ENCODE measurements at places on chromosomes 12 and 14.

- H3K4me1 ChIP-seq = peaks cover 39% of the 10 kb centered on the region
- H3K27me3 ChIP-seq = no peaks in the 10 kb centered on the region
- DNase-seq = no peak
- peak overlapping the region; percentile 96 for H3K4me3 ChIP-seq
- H3K36me3 ChIP-seq = peaks cover 90% of the 10 kb centered on the region
- peak overlapping the region; percentile 98 for H3K27ac ChIP-seq
Observed at GRCh38 chr14:21384494-21384851, 654 bp upstream of the SUPT16H start.

DNA sequence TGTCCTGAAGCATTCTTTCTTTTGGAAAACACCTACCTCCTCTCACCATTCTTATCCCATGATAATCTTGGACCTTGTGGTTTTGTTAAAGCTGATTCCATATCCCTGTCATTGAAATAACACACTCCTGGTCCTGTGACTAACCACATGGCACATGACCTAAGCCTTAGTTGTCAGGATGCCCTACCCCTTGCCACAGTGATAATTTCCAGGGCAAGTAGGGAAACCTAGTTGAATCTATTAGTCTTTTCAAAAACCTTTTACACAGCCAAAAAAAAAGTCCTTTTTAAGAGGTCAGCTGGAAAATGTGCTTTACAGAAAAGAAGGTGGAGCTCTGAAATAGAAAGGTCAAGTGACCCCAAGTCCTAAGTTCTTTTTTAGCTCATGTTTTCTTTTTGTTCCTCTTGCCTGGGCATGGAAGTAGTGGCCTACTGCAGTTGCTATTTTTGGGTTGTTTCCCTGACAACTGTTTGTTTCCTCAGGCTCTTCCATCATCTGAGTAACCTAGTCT lies 608.4 kb downstream of the LRFN5 start:
- H3K36me3 ChIP-seq = no peaks in the 10 kb centered on the region
- no peak overlapping the region for H3K4me3 ChIP-seq
- H3K4me1 ChIP-seq = no peaks in the 10 kb centered on the region

- peaks cover 88% of the 10 kb centered on the region for H3K4me1 ChIP-seq
- no peaks in the 10 kb centered on the region for H3K36me3 ChIP-seq
- H3K27ac ChIP-seq = peak overlapping the region; percentile 98
- H3K4me3 ChIP-seq = peak overlapping the region; percentile 58
Observed at GRCh38 chr12:68450947-68451260, 118.7 kb upstream of the MDM1 start.

DNA sequence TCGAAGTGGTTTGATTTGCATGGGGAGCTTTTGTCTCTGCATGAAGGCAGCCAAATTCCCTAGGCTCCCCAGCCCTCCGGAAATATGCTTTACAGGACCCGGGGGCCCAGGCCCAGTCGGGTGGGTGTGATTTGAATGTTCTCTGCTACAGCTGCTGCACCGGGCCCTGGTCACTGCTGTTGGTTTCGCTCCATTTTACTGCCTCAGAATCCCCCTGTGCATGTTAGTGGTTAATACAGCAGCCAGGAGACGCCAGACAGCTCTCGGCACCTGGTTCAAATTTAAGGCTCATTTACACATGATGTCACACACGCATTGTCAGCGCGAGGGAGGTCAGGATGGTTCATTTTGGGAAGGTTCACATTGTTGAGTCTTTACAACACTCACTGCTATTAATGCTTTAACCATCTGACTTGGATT lies 99.6 kb downstream of the SLC38A6 start:
- H3K27ac ChIP-seq = no peak overlapping the region
- H3K4me1 ChIP-seq = no peaks in the 10 kb centered on the region
- H3K27me3 ChIP-seq = no peaks in the 10 kb centered on the region
- no peak for DNase-seq
- no peak overlapping the region for H3K4me3 ChIP-seq

- H3K27ac ChIP-seq = no peak overlapping the region
- no peak for DNase-seq
- peaks cover 22% of the 10 kb centered on the region for H3K27me3 ChIP-seq
- no peak overlapping the region for H3K4me3 ChIP-seq
- no peaks in the 10 kb centered on the region for H3K4me1 ChIP-seq
Observed at GRCh38 chr14:34368115-34368970, 93.7 kb downstream of the SPTSSA start.

GRCh38 chr14:67335781-67336180 lies 23.8 kb downstream of the ATP6V1D start:
- no peak for DNase-seq
- peaks cover 88% of the 10 kb centered on the region for H3K36me3 ChIP-seq

DNA sequence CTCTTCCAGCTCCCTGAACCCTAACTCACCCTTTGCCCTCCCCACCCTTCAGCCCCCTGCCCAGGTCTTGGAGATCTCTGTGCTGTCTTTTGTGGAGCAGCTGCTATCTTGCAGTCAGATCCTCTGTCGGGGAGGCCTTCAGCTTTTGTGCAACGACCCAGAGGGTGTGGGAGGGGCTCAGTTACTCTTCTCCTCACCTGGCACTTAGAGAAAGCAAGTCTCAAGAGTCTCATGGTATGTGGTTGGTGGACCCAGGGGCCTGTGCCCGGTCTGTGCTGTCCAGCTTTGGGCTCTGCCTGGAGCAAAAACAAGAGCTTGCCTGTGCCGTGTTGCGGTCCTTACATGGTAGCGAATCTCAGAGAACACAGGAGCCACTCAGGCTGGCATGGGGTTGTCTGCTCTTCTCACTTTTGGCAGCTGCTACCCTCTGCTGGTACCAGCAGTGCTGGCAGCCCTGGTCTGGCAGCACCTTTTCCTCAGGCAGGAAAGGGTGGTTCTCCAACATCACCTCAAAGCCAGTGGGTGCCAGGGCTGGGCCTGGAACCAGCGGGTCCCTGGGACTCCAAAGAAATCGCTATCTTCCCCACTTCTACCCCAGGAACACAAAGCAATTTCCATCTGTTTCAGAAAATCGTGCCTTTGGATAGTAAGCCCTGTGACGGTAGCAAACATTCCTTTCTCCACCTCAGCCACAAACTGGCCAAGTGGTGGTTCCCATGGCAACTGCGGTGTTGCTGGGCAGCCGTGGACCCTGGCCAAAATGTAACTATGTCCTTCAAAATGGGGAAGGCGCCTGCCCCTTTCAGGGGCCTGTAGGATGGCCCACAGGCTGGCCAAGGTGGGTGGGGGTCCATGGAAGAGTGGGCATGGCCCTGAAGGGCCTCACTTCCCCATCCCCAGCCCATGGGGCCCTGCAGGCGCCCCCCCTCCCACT lies 90.0 kb downstream of the RIN3 start:
- H3K4me3 ChIP-seq = no peak overlapping the region
- peaks cover 2% of the 10 kb centered on the region for H3K36me3 ChIP-seq
- H3K4me1 ChIP-seq = peaks cover 31% of the 10 kb centered on the region

- no peak for DNase-seq
- no peak overlapping the region for H3K4me3 ChIP-seq
- H3K27me3 ChIP-seq = peaks cover 6% of the 10 kb centered on the region
- H3K4me1 ChIP-seq = no peaks in the 10 kb centered on the region
- no peaks in the 10 kb centered on the region for H3K36me3 ChIP-seq
- no peak overlapping the region for H3K27ac ChIP-seq
Observed at GRCh38 chr12:116892349-116893140, 11.3 kb upstream of the HRK start.

DNA sequence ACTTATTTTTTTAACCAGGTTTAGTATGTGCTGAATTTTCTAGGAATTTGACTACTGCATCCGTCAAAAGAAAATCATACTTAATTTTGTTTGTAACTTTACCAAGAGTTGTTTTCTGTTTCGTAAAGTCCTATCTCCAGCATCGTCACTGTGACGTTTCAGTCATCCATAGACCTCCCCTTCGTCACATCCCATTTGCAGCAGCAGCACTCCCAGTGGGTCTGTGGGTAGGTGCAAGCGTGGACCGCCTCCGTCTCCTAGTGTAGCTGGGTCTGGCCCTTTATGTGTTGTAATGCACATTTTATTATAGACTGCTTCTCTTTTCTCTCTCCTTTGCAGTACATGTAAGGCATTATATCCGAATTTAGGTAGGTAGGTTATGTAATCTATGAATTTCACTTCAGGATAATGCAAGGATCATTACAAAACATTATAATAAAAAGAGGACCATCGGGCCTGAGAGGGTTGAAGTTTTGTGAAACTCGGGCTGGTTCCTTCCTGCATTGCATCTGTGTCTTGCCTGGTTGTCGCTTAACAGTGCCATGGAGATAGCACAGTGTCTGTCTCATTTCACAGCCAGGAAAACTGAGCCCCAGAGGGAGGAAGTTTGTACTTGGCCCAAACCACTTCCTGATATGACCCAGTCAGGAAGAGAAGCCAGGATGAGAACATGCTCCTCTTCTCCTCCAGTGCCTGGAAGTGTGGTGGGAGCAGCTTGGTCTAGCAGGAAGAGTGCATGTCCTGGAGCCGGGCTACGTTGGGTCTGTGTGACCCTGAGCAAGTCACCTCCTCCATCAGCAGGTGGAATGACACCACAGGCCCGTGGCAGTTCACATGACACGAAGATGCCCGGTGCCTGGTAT lies 41.3 kb downstream of the EVL start:
- H3K27ac ChIP-seq = peak overlapping the region; percentile 93
- no peaks in the 10 kb centered on the region for H3K27me3 ChIP-seq
- peak; percentile 63 for DNase-seq

DNA sequence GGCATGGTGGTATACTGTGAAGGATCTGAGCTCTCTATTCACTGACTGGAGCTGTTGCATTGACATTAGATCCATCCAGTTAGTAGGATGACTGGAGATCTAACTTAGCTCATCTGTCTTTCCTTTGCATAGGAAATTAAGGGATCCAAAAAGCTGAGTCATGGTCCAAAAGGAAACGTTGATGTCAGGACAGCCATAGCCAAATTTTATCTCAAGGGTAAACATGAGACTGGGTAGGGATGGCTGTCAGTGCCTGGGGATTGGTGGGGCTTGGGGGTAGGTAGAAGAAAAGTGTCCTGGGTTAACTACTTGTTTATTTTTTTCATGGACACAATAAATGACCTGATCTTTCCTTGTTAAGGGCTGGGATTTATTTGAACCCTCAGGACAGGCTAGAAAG lies 4.6 kb downstream of the FAM177A1 start:
- H3K4me1 ChIP-seq = peaks cover 23% of the 10 kb centered on the region
- peak overlapping the region; percentile 7 for H3K27ac ChIP-seq
- no peak overlapping the region for H3K4me3 ChIP-seq

- no peaks in the 10 kb centered on the region for H3K27me3 ChIP-seq
- DNase-seq = no peak
- H3K4me1 ChIP-seq = no peaks in the 10 kb centered on the region
- H3K36me3 ChIP-seq = no peaks in the 10 kb centered on the region
- no peak overlapping the region for H3K27ac ChIP-seq
Observed at GRCh38 chr14:90621201-90621600, 195.0 kb downstream of the TTC7B start.

DNA sequence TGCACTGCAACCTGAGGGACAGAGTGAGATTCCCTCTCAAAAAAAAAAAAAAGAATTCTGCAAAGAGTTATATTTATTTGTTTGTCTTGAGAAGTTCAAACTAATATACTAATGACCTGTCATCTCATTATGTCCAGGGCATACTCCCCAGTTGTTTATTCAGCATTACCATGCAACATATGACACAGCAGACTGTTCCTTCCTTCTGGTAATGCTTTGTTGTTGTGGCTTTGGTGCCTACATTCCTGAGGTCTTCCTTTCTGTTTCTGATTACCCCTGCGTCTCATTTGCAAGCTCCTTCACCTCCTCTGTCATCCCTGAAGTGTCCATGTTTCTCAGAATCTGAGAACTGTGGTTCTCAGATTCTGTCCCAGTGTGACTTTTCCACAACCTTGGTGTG lies 55.3 kb downstream of the DERA start:
- no peak for DNase-seq
- no peak overlapping the region for H3K4me3 ChIP-seq

GRCh38 chr12:46179693-46180452 lies 89.0 kb downstream of the SLC38A1 start:
- H3K27ac ChIP-seq = peak overlapping the region; percentile 0
- H3K27me3 ChIP-seq = no peaks in the 10 kb centered on the region
- no peak for DNase-seq
- peaks cover 36% of the 10 kb centered on the region for H3K36me3 ChIP-seq
- H3K4me1 ChIP-seq = peaks cover 54% of the 10 kb centered on the region

DNA sequence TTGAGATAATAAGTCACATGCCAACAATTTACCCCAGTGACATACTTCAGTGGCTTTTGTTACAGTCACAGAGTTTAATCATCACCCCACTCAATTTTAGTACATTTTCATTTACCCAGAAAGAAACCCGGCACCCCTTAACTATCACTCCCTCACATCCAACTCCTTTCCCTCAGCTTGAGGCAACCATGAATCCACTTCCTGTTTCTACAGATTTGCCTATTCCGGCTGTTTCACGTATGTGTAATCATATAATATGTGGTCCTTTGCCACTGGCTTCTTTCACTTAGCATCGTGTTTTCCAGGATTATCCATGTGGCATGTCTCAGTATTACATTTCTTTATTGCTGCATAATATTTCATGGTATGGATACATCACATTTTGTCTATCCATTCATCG lies 147.5 kb downstream of the CFAP54 start:
- H3K36me3 ChIP-seq = no peaks in the 10 kb centered on the region
- no peak overlapping the region for H3K27ac ChIP-seq
- H3K4me1 ChIP-seq = no peaks in the 10 kb centered on the region
- no peak for DNase-seq
- H3K4me3 ChIP-seq = no peak overlapping the region

Measured in activated T-cell treated with anti-CD3 and anti-CD28 coated beads, Interleukin-2, amount 50 U/mL, for 24 hours (primary cell).